NCI-H774 (cell line): ENCODE measurements at places on chromosomes 4 and X.

DNA sequence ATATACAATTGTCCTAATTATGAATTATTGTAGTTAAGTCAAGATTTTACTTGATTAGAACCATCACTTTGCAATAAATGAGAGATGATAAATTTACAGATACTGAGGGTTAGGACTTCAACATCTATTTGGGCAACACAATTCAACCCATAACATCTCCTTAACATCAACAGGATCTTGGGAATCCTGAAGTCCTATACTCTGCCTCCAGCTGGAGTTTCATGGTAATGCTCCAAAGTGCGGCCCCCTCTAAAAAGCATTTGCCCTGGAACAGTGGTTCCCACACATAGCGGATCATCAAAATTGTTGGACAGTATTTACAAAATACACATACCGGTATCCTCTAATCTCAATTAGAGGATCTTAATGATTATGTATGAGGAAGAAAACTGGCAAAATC is 618.6 kb downstream of the CENPC start:
- DNase-seq, result no peak

DNA sequence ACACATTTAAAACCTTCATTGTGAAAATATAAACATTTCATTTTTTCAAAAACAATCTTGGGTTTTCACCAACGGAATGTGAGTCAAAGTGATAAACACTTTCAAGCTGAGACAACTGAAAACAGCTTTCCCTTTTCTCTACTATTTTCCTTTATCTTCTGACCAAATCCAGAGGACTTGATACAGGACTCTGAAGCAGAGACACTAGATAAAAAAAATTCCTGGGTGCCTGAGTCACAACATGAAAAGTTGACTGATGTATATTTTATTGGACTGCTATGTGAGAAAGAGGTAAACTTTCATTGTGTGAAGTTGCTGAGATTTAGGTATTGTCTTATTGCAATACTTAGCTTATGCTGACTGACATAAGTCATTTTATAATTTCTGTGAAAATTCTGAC is 411.2 kb downstream of the SPOCK3 start:
- no peak for DNase-seq

DNA sequence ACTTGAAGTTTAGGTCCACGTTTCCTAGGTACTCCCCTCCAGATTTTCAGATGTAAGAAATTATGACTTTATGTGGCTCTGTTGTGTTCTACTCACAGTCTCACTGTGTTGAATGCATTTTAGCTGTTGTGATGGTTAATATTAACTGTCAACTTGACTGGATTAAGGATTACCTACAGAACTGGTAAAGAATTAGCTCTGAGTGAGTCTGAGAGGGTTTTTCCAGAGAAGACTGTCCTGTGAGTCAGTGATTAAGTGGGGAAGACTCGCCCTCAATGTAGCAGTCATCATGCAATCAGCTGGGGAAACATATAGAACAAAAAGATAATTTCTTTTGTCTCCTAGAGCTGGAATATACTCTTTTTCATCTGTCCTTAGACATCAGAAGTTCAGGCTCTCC is 493.4 kb downstream of the ACTRT1 start:
- DNase-seq, result no peak

GRCh38 chr4:168978001-168978700 is 31.9 kb downstream of the CBR4 start:
- no peak for DNase-seq

- DNase-seq, result no peak
Measured at GRCh38 chr4:4980621-4981230, 38.5 kb downstream of the CYTL1 start.

DNA sequence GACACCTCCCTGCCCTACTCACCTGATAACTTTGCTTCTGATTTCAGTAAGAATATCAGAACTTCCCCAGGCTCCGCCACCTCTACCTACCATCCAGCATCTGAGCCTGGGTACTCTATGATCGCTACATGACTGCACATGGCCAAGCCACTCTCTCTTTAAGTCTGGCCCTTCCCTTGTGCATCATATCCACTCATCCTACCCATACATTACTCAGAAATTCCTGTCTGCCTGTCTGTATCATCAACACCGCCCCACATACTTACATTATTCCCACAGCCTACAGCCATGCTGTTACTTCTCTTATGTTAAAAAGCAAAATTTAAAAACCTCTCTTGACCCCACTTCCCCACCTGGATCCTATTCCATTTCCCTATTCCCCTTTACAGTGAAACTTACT is 84.7 kb downstream of the SCD5 start:
- no peak for DNase-seq

- DNase-seq, result no peak
Measured at GRCh38 chrX:68719904-68720614, 72.6 kb downstream of the STARD8 start.

GRCh38 chr4:1873776-1874175 is 2.6 kb downstream of the NSD2 start:
- no peak for DNase-seq

DNA sequence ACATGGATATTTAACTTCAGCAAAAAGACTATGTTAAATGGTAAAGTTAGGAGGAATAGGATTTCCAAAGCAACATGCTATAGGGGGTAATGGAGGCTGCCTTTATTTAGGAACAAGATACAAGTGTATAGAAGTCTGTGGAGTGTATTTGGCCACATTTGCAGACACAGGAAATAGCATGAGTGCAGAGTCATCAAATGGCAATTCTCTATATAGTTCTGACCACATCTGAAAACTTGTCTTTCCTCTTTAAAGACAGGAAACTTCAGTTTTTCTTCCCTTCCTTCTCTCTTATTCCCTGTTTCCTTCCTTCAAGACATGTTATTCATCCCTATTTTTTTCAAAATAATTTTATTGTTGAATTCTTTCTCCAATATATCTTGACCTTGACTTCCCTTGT is 119.3 kb upstream of the PITX2 start:
- no peak for DNase-seq

- no peak for DNase-seq
Measured at GRCh38 chrX:46864606-46865005, 27.8 kb downstream of the RP2 start.
